Small intestine (tissue), 16 donors: ENCODE measurements at places on chromosomes 5 and 9. TPM values are rescaled to one million over a fixed set of nuclear protein-coding genes. Genes with fewer than 3 reads are reported as not detected.

MEIKIN gene
- polyA plus RNA-seq, result 3.8 TPM

DNA sequence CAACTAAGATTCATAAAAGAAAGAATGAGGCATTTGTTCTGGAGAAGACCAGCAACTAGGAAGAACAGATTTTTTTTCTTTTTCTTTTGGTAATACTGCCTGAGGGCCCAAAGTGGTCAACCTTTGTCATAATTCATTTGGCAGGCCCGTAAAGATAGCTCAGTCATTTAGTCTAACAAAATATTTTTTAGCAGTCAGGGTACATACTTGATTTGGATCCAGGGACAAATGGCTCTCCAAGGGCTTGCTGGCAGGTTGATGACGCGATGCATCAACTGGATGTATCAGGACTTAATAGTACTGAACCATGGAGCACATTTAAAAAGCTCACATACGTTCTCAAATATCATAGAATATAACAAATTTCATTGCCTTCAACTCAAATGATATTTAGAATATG lies 203.4 kb upstream of the ZNF608 start:
- H3K4me1 ChIP-seq, result no peaks in the 10 kb centered on the region
- H3K4me3 ChIP-seq, result no peak overlapping the region
- no peak overlapping the region for H3K27ac ChIP-seq
- DNase-seq, result no peak
- no peaks in the 10 kb centered on the region for H3K27me3 ChIP-seq
- H3K36me3 ChIP-seq, result no peaks in the 10 kb centered on the region

DNA sequence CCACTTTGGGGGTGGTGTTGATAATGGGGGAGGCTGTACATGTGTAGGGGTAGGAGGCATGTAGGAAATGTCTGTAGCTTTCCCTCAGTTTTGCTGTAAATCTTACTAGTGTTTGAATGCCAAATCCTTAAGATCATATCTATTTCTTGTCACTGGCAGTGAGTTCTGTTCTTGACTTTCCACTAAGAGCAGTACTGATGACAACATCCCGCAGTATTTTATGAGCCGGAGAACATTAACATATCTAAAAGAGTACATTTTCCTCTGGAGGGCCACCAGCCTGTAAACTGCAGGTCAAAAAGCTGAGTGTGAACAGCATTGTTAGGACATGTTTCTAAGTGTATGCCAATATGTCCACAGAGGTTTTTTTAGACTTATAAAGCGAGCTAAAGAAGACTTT lies 2.5 kb upstream of the HSPB3 start:
- H3K4me1 ChIP-seq, result peaks cover 4% of the 10 kb centered on the region
- no peak for DNase-seq
- H3K27me3 ChIP-seq, result no peaks in the 10 kb centered on the region
- H3K36me3 ChIP-seq, result no peaks in the 10 kb centered on the region

HAND1 gene
- not detected for polyA plus RNA-seq

DNA sequence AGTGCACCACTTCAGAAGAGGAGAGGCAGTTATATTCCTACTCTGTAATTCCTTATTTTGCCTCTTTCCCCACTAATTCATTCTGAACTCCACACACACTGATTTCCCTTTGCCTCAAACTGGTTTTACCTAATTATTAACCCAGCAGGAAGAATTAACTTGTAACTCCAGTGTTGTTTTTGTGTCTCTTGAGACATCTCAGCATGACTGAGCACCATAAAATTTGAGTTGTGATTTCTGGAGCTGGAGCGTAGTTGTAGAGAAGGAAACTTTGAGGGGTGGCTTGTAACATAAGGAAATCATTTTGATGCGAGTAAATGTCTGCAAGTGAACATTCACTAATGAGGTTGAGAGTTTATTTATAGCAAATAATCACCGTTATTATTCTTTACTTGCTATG lies 265.2 kb downstream of the TMEM38B start:
- H3K4me3 ChIP-seq, result no peak overlapping the region
- H3K4me1 ChIP-seq, result no peaks in the 10 kb centered on the region
- no peaks in the 10 kb centered on the region for H3K36me3 ChIP-seq

DNA sequence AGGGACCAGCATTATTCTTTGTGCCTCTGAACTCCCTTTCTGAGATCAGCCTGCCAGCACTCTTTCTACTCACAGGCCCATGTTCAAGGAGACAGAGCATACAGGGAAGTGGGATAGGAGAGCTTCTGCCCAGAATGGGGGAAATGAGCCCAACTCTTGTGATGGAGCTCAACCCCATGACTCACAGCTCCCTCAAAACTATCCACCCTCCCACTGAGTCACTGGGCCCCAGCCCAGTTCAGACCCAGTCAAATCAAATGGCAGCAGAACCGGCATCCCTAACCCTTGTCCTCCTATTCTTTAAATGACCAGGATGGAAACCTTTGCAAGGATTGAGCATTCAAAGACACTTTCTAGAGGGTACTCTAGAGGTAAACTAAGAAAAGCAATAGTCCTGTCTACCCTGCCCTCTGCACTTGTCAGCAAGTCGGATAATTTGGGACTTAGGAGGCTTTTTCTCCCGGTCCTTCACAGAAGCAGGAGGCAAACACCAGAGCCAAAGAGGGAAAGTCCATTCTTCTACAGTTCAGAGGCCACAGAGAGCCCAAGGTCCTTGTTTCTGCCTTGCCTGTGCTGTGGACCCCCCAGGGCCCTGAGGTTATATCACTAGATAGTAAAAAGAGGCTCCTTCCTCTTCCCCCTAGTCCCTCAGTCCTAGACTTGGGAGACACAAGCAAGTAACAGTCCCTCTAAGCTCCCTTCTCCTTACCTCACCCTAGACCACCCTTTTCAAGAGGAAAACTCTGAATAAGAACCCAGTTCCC lies 3.2 kb downstream of the ATOSB start:
- no peaks in the 10 kb centered on the region for H3K27me3 ChIP-seq
- DNase-seq, result no peak
- peaks cover 23% of the 10 kb centered on the region for H3K4me1 ChIP-seq
- peak overlapping the region; percentile 83 for H3K27ac ChIP-seq

- H3K27ac ChIP-seq, result no peak overlapping the region
- DNase-seq, result no peak
- H3K36me3 ChIP-seq, result peaks cover 2% of the 10 kb centered on the region
- no peaks in the 10 kb centered on the region for H3K27me3 ChIP-seq
Observed at GRCh38 chr9:125932746-125933455, 185.7 kb downstream of the PBX3 start.

DNA sequence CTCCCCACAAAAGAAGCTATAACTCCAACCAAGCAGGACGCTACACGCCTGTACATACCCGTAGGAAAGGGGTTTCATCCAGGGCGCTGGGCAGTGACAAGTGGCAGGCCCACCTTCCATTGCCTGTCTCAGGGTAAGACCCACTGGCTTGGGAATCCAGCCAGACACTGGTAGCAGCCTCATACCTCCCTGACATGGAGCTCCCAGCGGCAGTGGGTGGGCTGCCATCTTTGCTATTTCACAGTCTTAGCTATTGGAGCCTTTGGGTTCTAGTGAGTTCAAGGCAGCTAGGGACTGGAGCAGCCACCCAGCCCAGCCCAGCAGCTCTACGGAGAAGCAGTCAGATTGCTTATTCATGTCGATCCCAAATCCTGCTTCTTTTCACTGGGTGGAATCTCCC lies 3.4 kb upstream of the IFNA10 start:
- no peaks in the 10 kb centered on the region for H3K27me3 ChIP-seq
- no peaks in the 10 kb centered on the region for H3K4me1 ChIP-seq
- H3K27ac ChIP-seq, result no peak overlapping the region
- DNase-seq, result no peak
- H3K4me3 ChIP-seq, result no peak overlapping the region

ECM2 gene
- polyA plus RNA-seq, result 1.9 TPM

TLX3 gene
- polyA plus RNA-seq, result not detected

CTNND2 gene
- not detected for polyA plus RNA-seq

FNIP1 gene
- 21.9 TPM for polyA plus RNA-seq

- H3K27me3 ChIP-seq, result no peaks in the 10 kb centered on the region
- no peak overlapping the region for H3K4me3 ChIP-seq
- no peak for DNase-seq
- no peak overlapping the region for H3K27ac ChIP-seq
Observed at GRCh38 chr5:149609640-149610219, 28.4 kb downstream of the ARHGEF37 start.

DNA sequence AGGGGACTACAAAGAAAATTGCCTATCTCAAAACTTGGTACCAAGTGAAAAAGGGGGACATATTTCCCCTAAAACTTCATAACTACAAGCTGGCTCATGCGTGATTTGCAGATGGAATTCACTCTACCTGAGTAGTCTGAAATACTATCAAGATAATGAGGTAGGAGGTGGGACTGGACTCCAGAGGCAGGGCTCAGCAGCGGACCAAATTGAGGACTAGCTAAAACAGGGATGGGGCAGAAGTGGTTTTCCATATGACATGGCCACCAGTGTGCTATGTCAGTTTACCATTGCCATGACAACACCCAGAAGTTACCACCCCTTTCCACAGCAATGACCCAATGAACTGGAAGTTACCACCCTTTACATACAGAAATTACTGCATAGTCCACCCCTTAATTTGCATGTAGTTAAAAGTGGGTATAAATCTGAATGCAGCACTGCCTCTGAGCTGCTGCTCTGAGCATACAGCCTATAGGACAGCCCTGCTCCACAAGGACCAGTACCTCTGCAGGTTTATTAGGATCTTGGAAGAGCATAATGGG lies 30.4 kb upstream of the TESK1 start:
- no peak overlapping the region for H3K27ac ChIP-seq
- no peaks in the 10 kb centered on the region for H3K27me3 ChIP-seq
- H3K4me3 ChIP-seq, result no peak overlapping the region
- no peaks in the 10 kb centered on the region for H3K36me3 ChIP-seq
- H3K4me1 ChIP-seq, result no peaks in the 10 kb centered on the region

C1QTNF3 gene
- polyA plus RNA-seq, result 47.0 TPM

CDK9 gene
- polyA plus RNA-seq, result 34.0 TPM

- H3K36me3 ChIP-seq, result no peaks in the 10 kb centered on the region
- H3K4me3 ChIP-seq, result no peak overlapping the region
- DNase-seq, result no peak
Observed at GRCh38 chr9:105425816-105426433, 21.9 kb upstream of the FSD1L start.

- no peak overlapping the region for H3K27ac ChIP-seq
- H3K27me3 ChIP-seq, result no peaks in the 10 kb centered on the region
- no peaks in the 10 kb centered on the region for H3K4me1 ChIP-seq
- H3K36me3 ChIP-seq, result no peaks in the 10 kb centered on the region
- DNase-seq, result no peak
Observed at GRCh38 chr5:44828719-44829118, 20.0 kb downstream of the MRPS30 start.

- peak; percentile 49 for DNase-seq
- H3K36me3 ChIP-seq, result no peaks in the 10 kb centered on the region
- peak overlapping the region; percentile 75 for H3K27ac ChIP-seq
- peak overlapping the region; percentile 88 for H3K4me3 ChIP-seq
- H3K4me1 ChIP-seq, result peaks cover 5% of the 10 kb centered on the region
Observed at GRCh38 chr9:36191290-36191645, 547 bp downstream of the CLTA start.

- no peak overlapping the region for H3K4me3 ChIP-seq
- no peaks in the 10 kb centered on the region for H3K36me3 ChIP-seq
- no peak overlapping the region for H3K27ac ChIP-seq
- no peaks in the 10 kb centered on the region for H3K27me3 ChIP-seq
- H3K4me1 ChIP-seq, result peaks cover 2% of the 10 kb centered on the region
Observed at GRCh38 chr5:124819201-124819600, 72.8 kb upstream of the ZNF608 start.

- H3K4me1 ChIP-seq, result no peaks in the 10 kb centered on the region
- no peaks in the 10 kb centered on the region for H3K36me3 ChIP-seq
- no peak for DNase-seq
- H3K4me3 ChIP-seq, result no peak overlapping the region
- H3K27me3 ChIP-seq, result no peaks in the 10 kb centered on the region
Observed at GRCh38 chr5:56328753-56329560, 95.8 kb upstream of the ANKRD55 start.

FAM81B gene
- polyA plus RNA-seq, result not detected

GRCh38 chr9:21576331-21577189 lies 94.4 kb upstream of the IFNE start:
- H3K4me1 ChIP-seq, result no peaks in the 10 kb centered on the region
- no peaks in the 10 kb centered on the region for H3K36me3 ChIP-seq
- H3K4me3 ChIP-seq, result no peak overlapping the region

GRCh38 chr5:168468836-168469235 lies 17.4 kb upstream of the RARS1 start:
- no peak overlapping the region for H3K4me3 ChIP-seq
- no peaks in the 10 kb centered on the region for H3K27me3 ChIP-seq
- H3K27ac ChIP-seq, result no peak overlapping the region
- H3K4me1 ChIP-seq, result no peaks in the 10 kb centered on the region

GRCh38 chr5:14628346-14628745 lies 36.2 kb upstream of the OTULIN start:
- H3K36me3 ChIP-seq, result no peaks in the 10 kb centered on the region
- no peak overlapping the region for H3K27ac ChIP-seq
- H3K27me3 ChIP-seq, result no peaks in the 10 kb centered on the region
- peak; percentile 22 for DNase-seq
- H3K4me3 ChIP-seq, result no peak overlapping the region
- no peaks in the 10 kb centered on the region for H3K4me1 ChIP-seq

DNA sequence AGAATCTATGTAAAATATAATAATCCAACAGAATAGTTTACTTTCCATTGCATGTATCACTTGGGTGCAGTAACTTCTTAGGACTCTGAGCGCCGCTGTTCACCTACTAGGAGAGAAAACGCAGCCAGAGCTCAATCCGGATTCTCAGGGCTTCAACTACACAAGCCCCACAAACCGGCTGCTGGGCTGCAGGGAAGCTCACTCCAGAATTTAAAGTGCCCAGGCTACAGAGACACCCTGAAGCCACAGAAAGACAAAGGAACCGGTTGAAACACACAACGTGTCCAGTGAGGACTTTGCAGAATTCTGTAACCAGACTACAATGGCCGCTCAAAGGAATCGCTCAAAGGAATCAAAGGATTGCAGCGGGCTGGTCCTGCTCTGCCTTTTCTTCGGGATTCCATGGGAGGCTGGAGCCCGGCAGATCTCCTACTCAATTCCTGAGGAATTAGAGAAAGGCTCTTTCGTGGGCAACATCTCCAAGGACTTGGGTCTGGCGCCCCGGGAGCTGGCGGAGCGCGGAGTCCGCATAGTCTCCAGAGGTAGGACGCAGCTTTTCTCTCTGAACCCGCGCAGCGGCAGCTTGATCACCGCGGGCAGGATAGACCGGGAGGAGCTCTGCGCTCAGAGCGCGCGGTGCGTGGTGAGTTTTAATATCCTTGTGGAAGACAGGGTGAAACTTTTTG lies at the start of gene PCDHGA10:
Gene PCDHGA10, plus strand, starts transcription at position 134 of the 686 bp plus-strand sequence. Its CDS starts 189 bp downstream, at position 323.
- no peak within 1 kb of the TSS for H3K27ac ChIP-seq
- H3K4me1 ChIP-seq, result no peaks in the 10 kb centered on the region
- DNase-seq, result peak; percentile 61
